ENCODE measurements at places on chromosomes 7 and 10.

DNA sequence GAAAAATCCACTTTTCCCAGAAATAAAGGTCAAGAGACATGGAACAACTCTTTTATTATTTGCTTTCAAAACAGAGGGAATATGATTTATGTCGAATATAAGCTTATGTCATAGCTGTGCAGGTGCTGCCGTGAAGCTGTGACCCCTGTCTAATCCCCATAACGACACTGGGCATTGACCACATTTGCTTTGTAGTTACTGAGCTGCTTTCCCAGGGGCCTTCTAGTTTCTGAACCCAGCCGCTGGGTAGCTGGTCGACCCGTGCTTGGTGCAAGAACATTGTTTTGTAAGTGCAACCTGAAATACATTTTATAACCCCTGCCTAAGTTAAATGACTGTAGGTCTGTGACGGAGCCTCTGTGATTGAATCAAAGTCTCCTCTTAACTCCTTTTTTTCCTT is 144.9 kb upstream of the HDAC9 start:
- no peak for DNase-seq

DNA sequence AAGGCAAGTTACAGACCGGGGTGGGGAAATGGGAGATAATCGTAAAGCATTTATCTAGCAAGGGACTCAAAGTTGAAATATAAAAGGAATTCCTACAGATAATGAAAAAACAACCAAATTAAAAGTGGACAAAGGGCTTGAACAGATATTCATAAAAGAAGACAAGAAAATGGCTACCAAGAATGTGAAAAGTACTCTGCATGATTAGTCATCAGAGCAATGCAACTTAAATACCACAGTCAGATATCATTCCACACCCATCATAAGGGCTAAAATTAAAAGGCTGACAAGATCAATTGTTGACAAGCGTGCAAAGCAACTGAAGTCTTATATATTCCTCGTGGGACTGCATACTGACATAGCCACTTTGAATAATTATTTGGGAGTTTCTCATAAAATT is 124.6 kb upstream of the RSU1 start:
- no peak for DNase-seq

- no peak for DNase-seq
Observed at GRCh38 chr10:16792675-16793074, 24.5 kb downstream of the RSU1 start.

DNA sequence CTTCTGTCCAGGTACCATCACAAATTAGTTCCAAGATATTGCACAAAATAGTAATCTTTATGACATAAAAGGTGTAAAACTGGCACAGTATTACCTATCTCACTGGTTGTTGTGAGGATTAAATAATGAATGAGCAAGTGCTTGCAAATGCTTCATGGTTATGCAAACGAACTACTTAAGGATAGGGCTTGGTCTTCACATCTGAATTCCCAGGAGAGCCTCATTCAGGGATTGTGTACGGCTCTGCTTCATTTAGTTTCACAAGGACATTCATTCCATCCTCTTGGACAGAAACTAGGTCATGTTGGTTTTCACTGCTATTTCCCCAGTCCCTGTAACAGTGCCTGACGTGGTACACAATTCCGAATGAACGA is 12.1 kb downstream of the ABCA13 start:
- DNase-seq: no peak

- DNase-seq: no peak
Observed at GRCh38 chr10:46544989-46545791, 11.3 kb downstream of the GPRIN2 start.

- DNase-seq: no peak
Observed at GRCh38 chr7:138690495-138690894, 10.7 kb downstream of the SVOPL start.

DNA sequence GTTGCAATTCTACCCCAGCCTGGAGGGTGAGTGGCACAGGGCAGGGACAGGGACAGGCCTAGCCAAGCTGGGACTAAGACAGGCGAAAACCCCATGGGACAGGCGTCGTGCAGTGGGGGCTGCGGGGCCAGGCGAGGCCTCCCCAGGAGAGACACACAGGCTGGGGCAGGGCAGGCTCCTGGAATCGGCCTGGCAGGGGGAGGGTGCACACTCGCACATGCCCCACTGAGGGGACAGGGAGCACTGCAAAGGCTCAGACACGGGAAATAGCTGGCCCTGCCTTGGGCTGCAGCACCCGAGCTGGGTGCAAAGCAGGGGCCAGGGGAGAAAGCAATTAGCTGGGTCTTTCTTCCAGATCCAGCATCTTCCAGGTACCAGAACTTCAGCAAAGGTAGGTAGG is 10.4 kb downstream of the LAT2 start:
- DNase-seq: no peak

GRCh38 chr7:100676501-100677306 is 3.2 kb downstream of the GNB2 start:
- DNase-seq: no peak

GRCh38 chr10:24825551-24825950 is 101.9 kb upstream of the ARHGAP21 start:
- DNase-seq: no peak

DNA sequence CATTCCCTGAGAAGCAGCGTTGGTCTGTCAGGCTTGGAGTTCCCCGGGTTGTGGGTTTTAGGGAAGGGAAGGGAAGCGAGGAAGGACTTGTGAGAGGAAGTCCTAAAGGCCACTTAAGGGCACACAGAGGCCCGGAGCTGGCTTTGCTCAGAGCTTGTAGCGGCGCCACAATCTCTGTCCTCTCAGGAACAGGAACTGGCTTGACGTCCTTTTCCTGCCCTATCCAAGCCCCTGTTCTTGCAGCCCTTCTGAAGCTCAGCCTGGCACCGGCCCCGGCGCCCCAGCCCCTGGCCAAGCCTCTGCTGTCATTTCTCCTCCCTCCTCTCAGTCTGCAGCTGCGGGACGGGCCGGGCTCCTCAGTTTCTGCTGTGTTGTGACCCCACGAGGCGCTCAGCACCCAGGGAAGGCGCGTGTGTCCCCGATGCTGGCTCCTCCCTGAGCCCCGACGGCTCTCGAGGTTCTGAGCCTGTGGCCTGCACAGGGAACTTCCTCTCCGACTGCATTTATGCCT is at the start of gene GIMAP8:
Gene GIMAP8, plus strand, starts transcription at position 140 of the 511 bp plus-strand sequence. CDS start 16,069 bp downstream, outside the sequence.
- peak; percentile 8 for DNase-seq

- no peak for DNase-seq
Observed at GRCh38 chr10:132172091-132173066, 14.4 kb upstream of the DPYSL4 start.

GRCh38 chr7:55056577-55057480 is 38.0 kb downstream of the EGFR start:
- no peak for DNase-seq

GRCh38 chr10:113487154-113487553 is 65.7 kb upstream of the HABP2 start:
- DNase-seq: no peak

GRCh38 chr10:124012066-124012465 is 81.3 kb downstream of the CHST15 start:
- DNase-seq: no peak

DNA sequence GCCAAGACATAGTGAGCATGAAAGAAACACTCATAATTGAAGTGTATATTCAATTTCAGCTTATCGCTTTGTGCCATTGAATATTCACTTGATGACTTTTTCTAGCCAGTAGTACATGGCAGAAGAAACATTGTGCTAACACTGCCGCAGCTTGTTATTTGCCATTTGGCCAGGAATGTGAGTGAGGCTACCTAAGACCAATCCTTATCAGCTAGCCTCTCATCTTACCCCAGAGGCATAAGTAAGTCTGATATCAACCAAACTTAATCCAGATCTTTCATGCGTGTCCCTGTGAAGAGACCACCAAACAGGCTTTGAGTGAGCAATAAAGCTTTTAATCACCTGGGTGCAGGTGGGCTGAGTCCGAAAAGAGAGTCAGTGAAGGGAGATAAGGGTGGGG is 586.0 kb upstream of the MBL2 start:
- DNase-seq: no peak

DNA sequence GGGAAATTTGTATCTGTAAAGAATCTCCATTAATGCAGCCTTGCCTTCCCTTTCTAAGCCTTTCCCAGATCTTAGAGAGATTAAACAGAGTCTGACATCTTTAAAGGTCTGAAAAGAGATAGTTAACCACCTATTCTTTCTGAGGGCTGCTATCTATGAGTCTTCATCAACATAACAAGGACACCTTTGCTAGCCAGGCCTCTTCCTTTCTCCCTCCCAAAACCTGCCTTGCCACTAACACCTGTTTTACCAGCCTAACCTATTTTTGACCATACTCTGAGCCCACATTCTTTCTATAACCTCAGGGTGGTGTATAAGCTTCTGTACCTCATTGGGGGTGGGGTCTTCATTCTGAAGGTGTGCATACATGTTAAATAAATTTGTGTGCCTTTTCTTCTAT is 217.1 kb downstream of the IPMK start:
- no peak for DNase-seq

- no peak for DNase-seq
Observed at GRCh38 chr10:124522131-124522932, 60.7 kb downstream of the LHPP start.

DNA sequence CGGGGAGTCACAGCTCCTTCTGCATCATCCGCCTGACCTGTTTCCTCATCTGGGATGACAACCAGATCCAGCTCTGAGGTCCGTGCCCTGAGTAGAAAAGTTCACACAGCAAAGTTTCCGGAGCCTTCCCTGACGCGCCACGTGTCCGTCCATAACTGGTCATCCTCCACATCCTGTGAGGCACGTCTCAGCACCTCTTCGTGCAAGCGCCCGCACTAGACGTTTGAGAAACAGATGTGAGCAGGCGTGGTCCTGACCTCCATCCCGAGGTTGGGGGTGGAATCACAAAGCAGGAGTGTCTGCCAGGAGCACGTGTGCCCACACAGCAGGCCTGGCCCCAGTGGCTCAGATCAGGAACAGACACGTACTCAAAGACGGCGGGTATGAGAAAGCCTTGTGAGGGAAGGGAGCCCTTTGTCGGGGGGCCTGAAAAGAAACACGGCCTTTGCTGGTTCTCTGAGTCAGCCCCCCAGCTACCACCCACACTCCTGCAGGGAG is 520.8 kb downstream of the DNAJB6 start:
- no peak for DNase-seq

- no peak for DNase-seq
Observed at GRCh38 chr10:69465457-69466157, 14.3 kb downstream of the TSPAN15 start.

- no peak for DNase-seq
Observed at GRCh38 chr10:58851606-58852005, 324.8 kb upstream of the PHYHIPL start.

DNA sequence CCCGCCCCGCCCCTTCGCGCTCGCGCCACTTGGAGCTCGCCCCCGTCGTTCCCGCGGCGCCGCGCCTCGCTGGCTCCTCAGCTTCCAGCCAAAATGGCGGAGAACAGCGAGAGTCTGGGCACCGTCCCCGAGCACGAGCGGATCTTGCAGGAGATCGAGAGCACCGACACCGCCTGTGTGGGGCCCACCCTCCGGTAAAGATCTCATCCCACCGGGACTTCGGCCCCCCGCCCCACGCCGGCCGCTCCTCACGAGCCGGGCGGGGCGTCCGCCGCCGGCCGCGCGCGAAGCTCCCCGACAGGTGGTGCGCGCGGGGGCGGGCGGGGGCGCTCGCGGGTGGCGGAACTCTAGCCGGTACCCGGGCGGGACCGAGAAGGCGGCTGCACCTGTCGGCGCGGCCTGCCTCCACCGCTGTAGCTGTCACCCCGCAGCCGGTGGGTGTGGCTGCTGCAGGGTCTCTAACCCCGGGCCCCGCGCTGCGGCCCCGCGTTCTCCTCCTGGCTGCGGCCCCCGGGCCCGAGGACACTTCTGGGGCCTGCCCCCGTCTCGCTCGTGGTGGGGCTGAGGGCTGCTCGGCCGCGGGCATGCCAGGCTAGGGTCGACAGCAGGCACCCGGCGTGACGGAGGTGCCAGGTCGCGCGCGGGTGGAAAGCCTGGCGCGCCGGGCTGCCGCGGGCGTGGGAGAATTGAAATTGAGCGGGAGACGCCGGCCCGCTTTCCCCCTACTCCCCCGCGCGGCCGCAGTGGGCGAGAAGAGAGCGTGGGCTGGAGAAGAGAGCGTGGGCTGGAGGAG is at the start of gene EXOC6:
Gene EXOC6, plus strand, starts transcription at position 80 of the 793 bp plus-strand sequence. Its CDS starts 14 bp downstream, at position 94.
- peak; percentile 82 for DNase-seq

DNA sequence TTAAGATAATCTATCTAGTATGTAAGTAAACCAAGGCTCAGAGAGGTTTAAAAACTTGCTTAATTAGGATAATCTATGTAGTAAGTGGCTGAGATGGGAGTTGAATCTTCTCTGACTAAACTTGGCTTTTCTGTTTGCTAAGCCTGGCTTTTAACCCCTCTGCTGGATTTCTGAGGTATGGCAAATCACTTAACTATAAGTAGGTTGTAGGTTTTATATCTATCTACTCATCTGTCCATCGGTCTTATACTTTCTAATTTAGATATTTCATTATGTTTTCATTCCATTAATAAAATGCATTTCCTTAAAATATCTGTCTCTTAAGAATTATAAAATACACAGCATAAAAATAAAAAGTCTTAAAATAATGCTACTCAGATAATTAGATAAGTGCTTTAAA is 59.4 kb downstream of the ST7 start:
- no peak for DNase-seq

DNA sequence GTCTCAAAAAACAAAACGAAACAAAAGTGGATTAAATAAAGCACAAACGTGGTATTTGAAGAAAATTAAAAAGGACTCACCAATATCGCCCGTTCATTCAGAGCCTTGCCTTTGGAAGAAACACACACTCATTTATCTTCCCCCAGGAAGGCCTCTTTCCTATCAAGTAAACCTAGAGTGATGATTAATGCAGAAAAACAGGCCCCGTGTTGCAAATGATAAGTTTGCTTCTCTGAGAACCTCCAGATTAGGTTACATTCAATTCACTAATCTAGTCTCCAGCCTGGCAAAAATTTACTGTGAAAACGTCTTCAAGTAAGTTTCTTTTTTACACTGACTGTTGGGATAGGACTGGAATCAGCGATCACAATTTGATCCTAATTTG is 78.0 kb upstream of the C1GALT1 start:
- DNase-seq: peak; percentile 46

DNA sequence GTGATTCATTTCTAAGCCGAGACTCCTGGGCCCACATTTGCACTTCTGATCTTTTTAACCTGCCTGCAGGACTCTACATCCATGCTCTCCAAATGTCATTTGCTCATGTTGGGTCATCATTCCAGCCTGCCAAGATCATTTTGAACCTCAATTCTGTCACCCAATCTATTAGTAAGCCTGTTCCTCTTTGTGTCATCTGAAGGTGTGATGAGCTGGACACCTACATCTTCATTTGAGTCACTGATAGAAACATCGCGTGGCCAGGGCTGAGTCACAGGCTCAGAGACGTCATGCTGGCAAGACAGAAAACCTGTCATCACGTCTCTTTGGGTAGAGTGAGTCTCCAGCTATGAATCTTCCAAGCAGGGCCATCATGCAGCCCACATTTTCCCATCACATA is 65.3 kb upstream of the SLF2 start:
- no peak for DNase-seq

GRCh38 chr10:97648562-97649404 is 8.3 kb downstream of the PI4K2A start:
- DNase-seq: peak; percentile 20
